ENCODE measurements at places on chromosomes 5 and 9.

DNA sequence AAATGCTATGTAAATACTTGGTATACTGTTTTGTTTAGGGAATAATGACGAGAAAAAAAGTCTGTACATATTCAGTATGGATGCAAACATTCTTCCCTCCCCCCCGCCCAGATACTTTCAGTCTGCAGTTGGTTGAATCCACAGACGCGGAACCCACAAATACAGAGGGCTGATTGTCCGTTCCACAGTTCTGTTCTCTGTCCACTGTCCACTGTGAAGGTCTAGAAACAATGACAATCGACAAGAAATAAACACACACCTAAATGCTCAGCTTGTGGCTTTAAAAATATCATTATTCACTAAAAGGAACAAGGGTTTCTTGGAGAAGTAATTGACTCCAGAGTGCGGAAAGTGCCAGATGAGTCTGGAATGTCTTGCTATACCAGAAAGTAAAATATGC is 109.1 kb downstream of the TMEM161B start:
- no peak for DNase-seq

- DNase-seq, result no peak
These were observed 166.6 kb upstream of the DAP start for GRCh38 chr5:10927608-10928007.

DNA sequence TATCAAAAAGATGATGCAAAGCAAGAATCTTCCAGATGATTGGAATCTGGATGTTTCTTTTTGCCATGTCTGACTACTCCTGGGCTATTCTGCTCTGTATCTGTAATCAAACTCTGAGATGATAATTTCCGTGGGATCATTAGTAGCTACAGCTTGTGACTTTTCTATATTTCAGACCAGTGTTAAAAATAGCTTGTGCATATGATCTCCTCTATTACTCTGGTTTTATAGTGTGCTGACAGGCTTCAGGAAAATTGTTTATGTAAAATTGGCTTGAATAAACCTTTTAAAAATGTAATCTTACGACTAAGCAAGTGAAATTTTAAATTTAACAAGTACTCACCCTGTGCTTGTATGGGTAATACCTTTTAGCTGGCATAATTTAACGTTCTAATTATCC is 40.4 kb downstream of the NAA35 start:
- no peak for DNase-seq

- DNase-seq, result no peak
These were observed 164.3 kb downstream of the SMC2 start for GRCh38 chr9:104258296-104259011.

DNA sequence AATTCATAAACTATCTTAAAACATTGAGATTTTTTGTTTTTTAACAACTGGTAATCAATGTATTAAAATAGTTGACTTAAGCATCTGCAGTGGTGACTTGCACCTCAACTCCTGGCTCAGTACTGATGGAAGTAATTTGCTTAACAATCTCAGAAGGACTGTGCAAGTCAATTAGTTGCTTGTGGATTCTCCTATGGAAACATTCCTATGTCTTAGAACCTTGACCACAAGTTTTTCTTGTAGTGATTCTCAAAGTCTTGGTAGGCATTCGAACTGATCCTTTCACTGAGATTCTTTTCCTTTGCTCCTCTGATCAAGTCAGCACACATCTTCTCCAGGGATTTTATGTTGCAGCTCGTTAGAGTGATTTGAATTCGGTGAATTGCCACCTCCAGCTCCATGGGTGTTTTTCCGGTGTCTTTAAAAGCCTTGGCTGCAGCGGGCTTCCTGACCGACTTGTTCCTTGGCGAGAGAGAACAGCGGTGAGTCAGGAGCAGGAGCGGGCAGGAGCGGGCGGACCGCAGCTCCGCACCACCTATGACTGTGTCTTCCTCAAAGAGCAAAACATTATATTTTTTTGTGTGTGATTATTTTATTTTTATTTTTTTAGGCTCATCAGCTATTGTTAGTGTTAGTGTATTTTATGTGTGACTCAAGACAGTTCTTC is 21.1 kb downstream of the HMGXB3 start:
- no peak for DNase-seq

DNA sequence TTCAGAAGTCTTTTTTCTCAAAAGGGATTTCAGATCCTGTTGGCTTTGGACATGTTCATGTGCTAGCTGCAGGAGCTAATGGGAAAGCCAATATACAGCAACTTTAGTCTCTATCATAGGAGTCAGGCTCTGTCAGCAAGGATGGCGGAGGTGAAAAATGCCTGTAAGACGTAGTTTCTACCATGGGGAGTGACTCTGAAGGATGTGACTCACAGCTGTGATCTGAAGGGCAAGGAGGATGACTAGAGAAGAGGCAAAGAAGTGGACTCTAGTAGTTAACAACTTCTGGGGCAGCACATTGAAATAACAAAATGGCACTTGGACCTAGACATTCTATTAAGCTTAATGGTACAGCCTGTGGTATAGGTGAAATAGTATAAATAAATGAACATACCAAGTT is 3.1 kb upstream of the NDUFS4 start:
- no peak for DNase-seq

GRCh38 chr5:36177715-36178523 is 26.0 kb downstream of the SKP2 start:
- DNase-seq, result peak; percentile 15

GRCh38 chr5:93636837-93637236 is 53.8 kb downstream of the NR2F1 start:
- no peak for DNase-seq

DNA sequence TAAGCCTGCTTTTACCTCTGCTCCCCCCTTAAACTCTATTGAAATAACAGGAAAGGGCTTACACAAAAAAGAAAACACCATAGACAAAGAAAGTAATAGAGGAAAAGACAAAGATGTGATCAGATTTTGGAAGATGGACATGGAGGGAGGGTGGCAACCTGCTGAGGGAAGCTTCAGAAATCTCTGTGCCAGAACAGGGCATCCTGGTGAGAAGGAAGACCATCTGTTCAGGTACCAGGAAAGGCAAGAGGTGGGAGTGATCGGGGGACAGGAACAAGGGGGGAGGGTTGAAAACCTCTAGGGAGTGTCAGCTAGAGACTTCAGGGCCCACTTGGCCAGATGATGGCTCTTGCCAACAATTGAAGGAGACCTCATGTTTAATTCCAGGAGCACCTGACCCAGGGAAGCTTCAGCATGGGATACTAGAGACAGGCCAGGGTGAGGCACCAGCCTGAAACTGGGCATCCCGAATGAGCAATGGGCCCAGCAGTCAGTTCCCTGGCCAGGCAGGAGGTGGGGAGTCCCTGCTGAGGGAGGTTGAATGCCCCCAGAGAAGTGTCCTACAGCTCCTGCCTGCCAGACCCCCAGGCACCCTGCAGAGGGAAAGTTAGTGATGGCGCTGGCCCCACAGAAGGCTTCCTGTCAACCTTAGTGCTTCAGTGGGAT is 8.2 kb downstream of the SQSTM1 start:
- no peak for DNase-seq

DNA sequence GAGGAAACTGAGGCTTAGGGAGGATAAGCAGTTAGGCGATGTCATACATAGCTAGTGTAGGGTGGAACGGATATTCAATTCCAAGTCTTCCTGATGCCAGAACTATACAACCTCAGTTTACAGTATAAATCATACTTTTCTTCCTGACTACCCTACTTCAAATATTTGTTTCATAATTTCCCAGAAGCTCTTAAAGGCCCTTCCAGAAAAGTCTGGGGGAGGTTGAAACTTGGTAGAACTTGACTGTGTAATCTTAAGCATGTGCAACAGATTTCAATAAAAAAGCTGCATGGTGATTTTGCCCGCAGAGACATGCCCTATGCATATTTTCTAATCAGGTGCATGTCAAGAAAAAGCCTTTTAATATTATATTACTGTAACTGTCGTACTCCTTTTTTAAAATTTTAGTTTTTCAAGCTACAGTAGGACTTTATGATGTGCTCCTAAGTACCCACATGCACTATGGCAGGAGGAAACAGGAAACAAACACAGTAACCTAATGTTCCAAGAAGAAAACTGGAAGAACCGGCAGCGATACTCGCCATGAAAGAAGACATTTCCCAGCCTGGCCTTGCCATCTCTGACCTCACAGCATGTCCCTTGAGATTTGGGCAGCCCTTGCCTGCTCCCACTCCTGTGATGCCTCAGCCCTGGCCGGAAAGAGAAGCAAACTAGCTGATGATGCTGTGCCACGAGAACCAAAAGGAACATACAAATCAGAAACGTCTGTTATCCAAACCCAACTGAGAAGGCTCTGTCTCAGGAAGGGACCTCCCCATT is 266.0 kb downstream of the EFNA5 start:
- DNase-seq, result no peak

DNA sequence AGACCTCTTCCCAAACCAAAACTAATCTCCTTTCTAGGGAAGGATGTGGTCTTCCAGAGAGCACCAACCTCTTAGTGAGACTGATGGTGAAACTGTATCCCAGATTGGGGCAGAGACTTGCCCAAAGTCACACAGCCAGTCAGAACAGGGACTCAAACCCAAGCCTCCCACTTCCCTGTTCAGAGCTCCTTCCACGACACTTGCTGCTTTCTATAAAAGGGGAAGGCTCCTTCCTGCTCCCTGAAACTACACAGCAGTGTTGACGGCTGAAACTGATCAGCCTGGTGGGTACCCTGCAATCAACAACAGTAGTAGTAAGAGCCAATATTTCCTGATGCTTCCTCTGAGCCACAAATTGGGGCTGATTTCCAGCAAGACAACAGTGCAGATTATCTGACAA is 1.5 kb downstream of the TOR2A start:
- no peak for DNase-seq

- DNase-seq, result peak; percentile 88
These were observed 213.1 kb downstream of the RFK start for GRCh38 chr9:76181020-76181641.

DNA sequence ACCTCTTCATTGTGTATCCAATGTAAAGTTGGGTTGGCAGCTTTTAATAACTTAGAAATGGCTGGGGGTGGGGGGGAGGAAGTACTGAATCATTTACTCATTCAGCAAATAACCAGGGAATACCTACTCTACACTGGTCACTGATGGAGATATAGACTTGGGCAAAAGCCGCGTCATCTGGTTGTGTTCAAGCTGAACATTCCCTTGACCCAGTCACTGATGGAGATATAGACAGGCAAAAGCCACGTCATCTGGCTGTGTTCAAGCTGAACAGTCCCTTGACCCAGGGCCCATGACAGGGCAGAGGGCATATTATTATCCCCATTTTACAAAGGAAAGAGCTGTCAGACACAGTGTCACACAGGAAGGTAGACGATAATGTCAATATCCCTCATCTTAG is 32.6 kb downstream of the FOXI1 start:
- DNase-seq, result no peak

GRCh38 chr9:10274175-10274574 is 338.6 kb downstream of the PTPRD start:
- DNase-seq, result no peak

DNA sequence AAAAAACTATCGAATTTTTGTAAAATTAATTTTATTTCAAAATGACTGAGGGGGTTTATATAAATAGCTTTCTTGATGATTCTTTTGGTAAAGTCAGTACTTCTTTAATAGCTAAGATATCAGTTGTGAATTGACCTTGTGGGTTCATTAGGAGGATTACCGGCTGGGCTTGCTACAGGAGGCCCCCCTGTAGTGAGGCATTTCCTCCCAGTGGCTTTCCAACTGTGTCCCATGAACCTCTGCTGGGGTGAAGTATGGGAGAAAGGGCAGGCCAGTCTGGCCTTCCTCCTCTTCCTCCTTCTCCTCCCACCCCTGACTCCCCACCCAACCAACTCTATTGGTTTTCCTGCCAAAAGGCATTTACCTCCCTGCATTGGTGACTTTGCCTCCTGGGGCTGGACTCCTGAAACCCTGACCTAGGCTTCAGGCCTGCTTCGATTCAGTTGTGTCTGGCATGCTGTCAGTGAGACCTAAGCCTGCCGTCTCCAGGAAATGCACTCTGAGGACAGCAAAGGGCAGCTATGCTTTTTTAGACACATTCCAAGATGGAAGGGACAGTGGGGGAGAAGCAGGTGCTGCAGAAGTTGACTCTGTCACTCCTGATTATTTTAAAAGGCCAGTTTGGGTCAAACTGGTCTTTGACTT is 144.8 kb downstream of the HSPA4 start:
- no peak for DNase-seq

DNA sequence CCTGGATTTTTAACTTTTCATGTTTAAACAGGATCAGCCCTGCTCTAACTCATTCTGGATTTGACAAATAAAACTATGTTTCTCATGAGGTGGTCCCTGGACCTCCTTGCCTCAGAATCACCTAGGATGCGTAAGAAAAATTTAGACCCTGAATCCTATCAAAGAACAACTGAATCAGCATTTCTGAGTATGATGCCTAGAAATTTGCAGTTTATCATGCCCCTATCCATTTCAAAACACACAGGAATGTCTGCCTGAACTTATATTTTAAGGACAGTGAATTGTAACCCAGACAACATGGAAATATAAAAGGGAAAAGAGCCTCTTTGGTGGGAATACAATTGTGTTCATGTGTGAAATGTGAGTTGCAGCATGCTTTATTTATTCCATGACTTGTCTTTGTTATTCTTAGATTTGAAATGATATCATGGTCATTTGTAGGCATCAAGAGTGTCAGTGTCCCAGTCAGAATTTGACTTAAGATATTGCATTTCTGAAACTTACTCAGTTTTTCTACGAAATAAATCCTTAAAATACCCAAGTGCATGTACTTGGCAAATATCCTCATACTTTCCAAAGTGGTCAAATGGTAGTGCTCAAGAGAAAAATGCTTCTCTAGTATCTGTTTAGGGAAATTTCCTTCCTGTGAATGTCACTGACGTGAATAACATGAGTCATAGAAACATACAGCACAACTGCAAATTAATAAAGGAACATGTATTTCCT is 144.3 kb downstream of the GIN1 start:
- no peak for DNase-seq

GRCh38 chr9:28848671-28849070 is 1275.4 kb upstream of the C9orf72 start:
- DNase-seq, result no peak

DNA sequence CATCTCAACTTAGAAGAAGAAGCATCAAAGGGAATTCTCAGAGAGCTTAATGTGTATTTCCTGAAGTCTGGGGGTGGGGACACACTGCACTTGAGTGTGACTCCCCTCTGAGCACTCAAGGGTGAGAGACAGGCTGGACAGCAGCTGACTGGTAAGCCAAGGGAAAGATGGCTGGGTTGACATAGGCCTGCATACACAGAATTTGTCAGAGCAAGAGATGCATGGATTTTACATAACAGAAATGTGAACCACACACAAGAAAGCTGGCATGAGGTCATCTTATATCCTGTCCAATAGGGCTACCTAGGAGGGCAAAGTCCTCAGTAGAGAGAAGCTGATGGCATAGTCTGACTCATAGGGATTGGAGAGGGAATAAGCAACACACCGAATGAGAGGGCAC is 114.3 kb upstream of the EPB41L4A start:
- DNase-seq, result no peak

- DNase-seq, result no peak
These were observed 48.2 kb upstream of the ZNF169 start for GRCh38 chr9:94210616-94211603.
